ENCODE measurements at places on chromosomes 5 and 9.

DNA sequence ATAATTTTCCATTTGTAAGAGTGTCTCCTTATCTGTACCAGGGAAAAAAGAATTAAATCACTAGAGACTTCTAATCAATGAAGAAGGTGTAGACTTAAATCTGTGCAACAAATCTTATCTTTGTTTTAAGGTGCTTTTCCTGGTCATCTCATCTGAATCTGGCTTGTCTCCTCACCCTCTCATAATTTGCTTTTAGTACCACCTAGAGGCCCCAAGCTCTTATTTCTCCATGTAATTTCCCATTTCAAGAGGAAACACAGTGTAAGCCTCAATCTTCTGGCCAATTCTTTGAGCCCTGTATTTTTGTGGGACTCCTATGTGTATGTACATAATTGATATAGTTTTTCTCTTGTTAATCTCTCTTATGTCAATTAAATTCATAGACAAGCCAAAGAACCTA is 1975.3 kb upstream of the CDH6 start:
- ATAC-seq = no peak

GRCh38 chr9:86854898-86855523 is 92.3 kb downstream of the GAS1 start:
- ATAC-seq = no peak

- ATAC-seq = no peak
Observed at GRCh38 chr9:671997-672396, 169.5 kb upstream of the DMRT1 start.

DNA sequence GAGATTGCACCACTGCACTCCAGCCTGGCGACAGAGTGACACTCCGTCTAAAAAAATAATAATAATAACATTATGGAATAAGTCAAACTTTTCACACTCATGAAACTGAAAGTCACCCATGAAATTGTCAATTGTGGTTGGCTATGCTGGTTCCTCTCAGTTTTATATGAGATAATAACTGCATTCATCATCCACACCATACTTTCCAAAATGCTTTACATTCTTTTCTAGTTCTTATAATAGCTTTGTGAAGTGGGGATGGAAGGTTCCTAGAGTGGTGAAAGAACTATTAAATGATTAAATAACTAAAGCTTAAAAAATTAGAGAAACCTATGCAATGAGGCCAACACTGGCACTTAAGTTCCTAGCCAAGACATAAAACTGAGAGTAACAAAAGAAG is 12.6 kb upstream of the ASPN start:
- no peak for ATAC-seq

DNA sequence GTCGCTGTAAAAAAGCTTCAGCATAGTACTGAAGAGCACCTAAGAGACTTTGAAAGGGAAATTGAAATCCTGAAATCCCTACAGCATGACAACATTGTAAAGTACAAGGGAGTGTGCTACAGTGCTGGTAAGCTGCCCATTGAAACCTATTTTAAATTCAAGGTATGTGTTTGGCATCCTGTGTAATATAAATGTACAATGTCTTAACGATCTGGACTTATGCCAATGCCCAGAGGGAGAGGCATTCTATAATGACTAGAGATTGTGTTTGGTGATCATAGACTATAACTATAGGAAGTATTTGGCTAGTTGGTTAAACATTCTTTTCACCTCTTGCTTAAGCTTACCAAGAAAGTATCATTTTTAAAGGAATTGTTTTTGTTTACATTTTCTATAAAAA is 95.7 kb downstream of the INSL6 start:
- no peak for ATAC-seq

DNA sequence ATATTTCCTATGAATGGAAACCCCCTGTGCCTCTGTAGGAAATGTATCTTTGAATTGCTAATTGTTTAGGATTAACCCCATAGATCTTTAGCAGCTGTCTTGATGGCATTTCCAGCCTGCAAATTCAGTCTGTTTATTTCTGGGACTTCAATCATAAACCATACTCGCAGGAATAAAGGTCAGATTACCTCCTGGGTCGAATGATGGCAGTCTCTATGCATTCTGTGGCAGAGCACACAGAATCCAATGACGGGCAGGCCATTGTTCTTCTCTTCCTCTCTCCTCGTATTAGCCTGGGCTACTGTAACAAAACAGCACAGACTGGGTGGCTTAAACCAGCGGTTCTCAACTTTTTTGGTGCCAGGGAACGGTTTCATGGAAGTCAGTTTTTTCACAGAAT is 199.9 kb downstream of the PCSK5 start:
- no peak for ATAC-seq

DNA sequence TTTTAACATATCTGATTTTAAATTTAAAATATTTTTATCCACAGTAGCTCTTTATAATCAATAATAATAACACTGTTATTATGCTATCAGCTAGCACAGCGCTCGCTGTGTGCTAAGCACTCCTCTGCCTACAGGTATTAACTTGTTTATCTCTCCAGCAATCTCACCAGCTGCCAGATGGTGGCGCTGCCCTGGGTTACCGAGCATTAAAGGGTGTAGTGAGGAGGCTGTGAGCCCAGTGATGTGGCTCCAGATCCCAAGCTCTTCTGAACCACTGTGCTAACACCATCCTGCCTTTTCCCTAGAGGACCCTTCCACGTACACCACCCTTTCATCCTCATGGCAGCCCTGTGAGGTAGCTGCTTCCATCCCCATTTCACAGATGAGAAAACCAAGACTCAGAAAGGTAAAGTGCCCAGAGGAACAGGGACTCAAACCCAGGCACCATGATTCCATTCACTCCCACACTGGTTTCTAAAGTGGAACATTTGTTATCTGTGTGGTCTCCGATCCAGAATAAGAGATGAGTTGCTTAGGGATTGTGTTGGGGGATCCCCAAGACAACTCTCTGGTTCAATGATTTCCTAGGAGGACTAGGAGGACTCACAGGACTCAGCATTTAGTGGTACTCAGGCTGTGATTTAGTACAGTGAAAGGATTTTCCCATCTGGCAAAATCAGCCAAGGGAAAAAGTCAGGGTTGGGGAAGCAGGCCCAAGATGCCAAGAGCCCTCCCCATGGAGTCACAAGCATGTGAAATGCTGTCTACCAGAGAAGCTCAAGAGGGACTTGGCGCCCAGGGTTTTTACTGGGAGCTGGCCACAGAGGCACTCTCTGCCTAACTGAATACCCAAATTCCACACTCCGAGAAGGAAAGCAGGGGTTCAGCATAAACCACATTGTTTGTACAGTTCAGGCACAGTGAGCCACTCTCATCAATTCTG is 7.0 kb downstream of the IGFBPL1 start:
- ATAC-seq = no peak

DNA sequence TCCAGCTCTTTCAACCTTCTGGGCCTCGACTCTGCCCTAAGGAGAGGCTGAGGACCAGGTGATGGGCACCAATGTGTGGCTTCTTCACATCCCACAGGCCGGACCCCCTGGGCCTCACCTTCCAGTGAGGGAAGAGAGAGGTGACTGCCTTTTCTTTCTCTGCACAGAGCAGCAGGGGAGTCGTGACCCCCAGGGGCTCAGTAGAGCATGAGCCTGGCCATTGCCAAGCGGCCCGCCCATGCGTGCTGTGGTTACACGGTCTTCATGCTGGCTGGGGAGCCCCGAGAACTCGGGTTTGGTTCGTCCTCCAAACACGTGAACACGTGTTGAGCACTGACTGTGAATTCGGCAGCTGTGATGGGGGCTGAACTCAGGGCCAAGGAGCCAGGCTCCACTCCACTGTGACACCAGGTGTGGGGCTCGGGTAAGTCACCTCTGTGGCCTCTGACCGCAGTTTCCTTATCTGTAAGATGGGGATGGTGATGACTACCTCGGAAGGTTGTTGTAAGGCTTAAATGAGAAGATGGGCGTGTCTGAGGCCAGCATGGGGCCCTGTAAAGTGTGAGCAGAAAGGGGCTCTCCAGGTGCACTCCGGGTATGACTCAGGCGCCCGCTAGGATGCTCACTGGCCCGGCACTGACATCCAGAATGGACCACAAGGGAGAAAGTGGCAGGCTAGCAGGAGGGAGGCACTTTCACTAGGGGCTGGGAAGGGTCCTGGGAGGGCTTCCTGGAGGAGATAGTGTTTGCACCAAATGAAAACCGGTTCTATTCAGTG is 13.4 kb upstream of the GRHPR start:
- peak; percentile 96 for ATAC-seq

DNA sequence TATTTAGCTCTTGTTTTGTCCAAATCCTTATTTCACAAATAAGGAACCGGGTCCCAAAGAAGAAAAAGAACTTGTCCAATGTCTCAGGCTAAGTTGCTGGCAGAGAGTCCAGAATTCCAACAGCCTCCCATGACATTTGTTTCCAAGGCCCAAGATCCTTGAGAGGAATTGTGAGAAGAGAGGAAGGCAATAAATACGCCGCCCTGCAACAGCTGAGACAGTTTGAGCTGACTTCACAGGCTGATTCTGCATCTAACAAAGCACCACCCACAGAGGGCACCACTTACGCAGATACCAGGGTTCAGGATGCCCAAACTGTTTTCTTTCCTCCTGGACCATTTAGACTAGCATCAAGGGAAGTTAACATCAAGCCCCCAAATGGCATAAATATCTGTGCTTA is 211.3 kb downstream of the FAM114A2 start:
- no peak for ATAC-seq

- no peak for ATAC-seq
Observed at GRCh38 chr5:28065656-28066055, 1027.3 kb upstream of the CDH9 start.

DNA sequence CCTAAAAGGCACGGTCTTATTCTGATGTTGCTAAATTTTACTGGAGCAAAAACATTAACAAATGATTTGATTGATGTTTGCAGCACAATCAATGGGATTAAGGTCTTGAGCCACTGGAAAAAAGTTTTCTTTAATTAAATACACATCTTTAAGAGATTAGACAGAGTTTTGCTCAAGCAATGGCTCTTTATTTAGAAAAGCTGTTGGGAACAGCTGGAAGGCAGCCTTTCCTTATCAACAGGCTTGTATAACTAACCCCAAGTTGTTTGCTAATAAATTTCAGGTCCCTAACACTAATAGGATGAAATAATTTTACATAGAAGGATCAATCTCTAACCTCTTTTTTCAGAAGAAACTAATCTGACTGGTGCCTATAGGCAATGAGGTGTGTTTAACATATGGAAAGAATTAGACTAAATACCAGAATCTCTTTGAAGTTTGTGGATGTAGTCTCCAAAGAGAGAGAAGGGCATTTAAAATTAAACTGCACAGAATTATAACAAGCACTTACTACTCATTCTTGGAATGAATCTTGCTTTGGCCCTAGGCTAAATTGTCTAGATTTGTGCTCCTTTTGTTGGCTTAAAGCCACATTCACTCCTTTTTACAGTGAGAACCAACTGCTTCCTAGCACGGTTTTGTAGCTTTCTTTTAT is 67.3 kb upstream of the TNFAIP8 start:
- ATAC-seq = no peak

DNA sequence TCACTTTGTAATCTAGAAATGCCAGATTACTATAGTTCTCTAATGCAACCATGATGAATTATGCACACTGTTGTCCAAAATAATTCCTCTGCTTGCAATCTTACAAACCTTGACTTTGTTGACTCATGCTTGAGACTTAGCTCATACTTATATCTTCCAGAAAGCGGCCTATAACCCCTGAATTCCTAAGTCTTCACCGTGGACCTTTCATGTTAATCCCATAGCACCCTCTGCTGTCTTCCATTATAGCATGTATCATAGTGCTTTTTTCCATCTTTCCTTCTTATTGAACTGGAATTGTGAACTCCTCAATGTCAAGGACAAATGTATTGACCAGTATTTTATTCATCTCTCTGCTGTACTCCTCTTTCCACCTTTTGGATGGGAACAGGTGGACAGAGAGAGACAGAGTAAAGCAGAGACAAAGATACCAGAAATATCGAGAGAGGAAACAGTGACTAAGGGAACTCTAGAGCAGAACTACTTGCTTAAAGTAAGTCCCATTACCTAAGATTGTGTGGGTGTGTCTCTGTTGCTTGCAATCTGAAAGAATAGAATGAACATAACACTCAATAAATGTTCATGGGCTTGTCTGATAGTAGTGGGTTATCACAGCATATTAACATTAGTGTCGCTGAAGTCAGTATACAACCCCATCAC is 110.0 kb downstream of the LURAP1L start:
- no peak for ATAC-seq

DNA sequence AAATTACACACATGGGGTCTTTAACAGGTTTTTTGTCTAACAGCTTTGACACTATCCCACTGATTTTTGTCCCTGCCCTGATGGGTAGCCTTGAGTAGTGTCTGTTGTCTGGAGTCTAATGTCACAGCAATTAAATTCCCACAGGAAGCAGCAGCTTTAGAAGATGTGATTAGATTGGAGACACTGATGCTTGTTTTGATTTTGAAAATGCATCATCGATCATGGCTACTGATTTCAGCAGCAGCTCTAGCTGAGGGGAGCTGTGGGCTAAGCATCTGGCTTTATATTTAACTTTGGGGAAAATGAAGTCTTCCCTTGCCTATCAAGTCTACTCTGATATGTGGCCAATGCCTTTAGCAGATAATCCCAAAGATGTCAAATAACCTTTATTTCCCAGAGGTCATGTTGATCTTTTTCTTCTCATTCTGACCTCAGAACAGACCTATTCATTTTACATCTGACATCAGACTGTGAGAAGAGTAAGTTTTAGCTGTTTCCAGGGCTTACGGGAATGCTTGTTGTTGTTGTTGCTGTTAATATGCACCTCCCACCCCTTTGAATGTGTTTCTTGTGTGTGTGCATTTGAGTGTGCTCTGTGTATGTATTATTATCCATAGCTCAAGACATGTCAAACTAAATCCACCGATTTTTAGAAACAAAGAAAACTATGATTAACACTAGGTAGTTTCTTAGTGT is 704.9 kb upstream of the NUDT12 start:
- ATAC-seq = no peak

DNA sequence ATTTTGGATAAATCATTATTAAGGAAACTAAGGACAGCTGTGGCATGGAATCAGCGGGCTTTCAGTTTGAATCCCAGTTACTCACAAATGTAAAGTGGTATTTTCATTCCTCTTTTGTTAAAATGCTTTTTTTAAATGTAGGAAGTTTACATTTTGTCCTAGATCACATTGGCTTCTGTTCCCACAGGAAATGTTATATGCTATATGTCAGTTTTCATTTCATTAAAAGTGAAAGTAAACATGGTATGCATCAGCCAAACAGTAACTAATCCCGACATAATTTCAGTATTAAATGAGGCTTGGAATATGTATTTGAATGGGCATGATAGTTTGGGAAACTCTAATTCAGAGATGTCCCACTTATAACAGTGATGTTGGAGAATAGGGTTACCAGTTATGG is 18.6 kb upstream of the SMIM15 start:
- no peak for ATAC-seq

- ATAC-seq = no peak
Observed at GRCh38 chr5:150192462-150192861, 2.6 kb downstream of the SLC6A7 start.

Data from activated CD4-positive, CD25-positive, alpha-beta regulatory T cell treated with anti-CD3 and anti-CD28 coated beads, Interleukin-2, amount 50 U/mL, for 24 hours (primary cell).